ENCODE measurements at places on chromosomes 3 and 15.

- no peak for DNase-seq
These were observed 108.2 kb upstream of the UBE2E2 start for GRCh38 chr3:23094890-23095462.

DNA sequence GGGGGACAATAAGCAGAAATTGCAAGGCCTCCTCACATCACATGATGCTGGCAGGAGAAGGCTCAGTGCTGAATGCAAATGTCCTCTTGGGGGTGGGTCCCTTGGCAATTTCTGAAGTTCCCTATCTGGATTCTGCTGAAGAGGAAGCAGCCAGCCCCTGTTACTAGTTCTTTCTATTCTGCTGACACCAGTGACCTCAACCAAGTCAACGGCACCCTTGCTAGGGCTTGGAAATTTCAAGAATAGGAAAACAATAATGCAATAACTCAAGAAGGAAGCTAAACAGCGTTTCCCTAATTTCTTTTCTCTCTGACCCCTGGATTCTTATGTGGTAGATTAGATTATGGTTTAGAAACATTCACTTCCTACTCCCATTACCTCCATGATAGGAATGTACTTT is 46.2 kb upstream of the FOXP1 start:
- no peak for DNase-seq

GRCh38 chr15:68152342-68152741 is 52.8 kb downstream of the CALML4 start:
- no peak for DNase-seq

GRCh38 chr15:67504056-67504455 is 16.9 kb upstream of the C15orf61 start:
- no peak for DNase-seq

DNA sequence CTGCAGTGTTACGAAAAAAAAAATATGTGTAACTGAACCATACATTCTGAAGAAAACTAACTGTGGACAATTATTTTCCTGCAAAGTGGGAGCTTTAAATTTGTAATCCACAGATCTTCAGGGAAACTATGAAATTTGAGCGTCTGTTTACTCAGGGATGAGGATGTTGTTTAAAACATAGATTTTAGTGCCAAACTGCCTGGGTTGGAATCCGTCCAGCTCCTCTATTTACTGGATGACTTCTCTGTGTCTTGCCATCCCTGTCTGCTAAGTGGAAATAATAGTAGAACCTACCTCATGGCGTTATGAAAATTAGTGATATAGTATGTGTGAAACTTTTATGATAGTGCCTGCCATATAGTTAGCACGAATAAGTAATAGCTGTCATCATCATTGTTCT is 666.5 kb downstream of the SQOR start:
- DNase-seq: no peak

DNA sequence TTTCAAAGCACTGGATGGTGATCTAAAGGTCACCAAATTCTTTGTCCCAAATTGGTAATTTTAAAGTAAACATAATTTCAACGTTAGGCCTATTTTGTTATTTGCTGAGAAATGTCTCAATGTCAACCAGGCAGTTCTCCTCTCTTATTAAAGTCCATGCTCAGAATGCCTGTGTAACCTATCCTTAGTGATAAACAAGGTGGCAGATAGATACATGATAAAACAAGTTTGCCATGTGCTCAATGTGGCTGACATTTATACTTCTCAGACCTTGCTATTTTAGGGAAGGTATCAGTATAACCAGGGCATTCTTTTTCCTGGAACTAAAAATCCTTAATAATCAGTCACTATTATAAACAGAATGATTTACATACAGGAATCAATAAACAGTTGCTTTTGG is 8.5 kb downstream of the MBNL1 start:
- DNase-seq: no peak

GRCh38 chr15:49421991-49422390 is 1.1 kb upstream of the FGF7 start:
- peak; percentile 0 for DNase-seq

GRCh38 chr3:138072796-138073195 is 42.6 kb downstream of the DZIP1L start:
- no peak for DNase-seq

GRCh38 chr3:170440344-170440743 is 21.7 kb downstream of the CLDN11 start:
- no peak for DNase-seq

DNA sequence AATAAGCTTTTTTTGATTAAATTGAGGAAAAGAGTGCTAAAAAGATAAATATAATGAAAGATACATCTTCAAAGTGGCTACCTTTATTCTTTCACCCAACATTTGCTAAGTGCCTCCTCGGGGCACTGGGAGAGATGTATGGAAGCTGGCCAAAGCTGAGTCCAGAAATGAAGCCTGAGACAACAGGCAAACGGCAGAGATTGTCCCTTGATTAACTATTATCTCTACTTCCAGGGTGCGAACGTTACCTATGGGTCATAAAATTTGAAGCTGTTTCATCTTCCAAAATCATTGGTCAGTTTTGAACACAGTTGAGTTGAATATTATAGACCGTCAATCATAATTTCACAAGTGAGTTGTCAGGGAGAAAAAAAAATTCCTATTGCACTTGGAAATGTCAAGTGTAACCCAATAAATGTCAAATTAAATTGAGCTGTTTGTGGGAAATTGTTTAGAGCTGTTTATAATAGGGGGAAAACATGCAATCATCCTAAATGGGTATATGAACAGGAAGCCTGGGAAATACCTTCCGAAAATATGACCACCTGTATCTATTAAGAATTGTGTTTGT is 73.9 kb downstream of the SUCLG2 start:
- DNase-seq: no peak

Data from stimulated activated CD4-positive, alpha-beta T cell treated with anti-CD3 and anti-CD28 coated beads, Interleukin-4, amount 100 ng/mL, for 48 hours (primary cell).